ENCODE measurements at places on chromosomes 4 and X.

GRCh38 chrX:39577206-39577984 lies 520.4 kb downstream of the BCOR start:
- DNase-seq, result no peak

GRCh38 chrX:101257448-101258258 lies 33.5 kb downstream of the TAF7L start:
- no peak for DNase-seq

DNA sequence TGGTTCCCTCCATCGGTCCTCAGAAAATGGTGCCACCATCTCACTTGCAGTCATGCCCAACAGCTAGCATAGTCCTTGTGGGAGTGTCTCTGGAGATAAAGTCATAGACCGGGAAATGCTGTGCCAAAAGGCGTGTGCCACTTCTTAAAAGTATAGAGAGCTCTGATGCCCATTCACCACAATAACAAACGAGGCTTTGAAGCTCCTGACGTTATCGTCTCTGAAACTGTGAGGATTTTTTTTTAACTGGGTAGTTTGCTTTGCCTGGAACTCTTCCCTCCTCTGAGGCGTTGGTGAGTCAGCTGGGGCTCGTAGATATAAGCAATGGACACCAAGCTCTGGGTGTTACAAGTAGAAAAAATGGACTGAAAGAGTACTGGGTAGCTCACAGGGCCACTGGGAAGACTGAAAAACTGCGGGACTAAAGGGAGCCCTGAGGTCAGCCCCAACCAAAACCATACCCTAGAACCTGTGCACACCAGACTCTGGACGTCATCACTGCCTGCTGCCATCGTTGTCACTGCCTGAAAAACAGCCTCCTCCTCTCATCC lies 89.4 kb upstream of the TRIM2 start:
- DNase-seq, result no peak

DNA sequence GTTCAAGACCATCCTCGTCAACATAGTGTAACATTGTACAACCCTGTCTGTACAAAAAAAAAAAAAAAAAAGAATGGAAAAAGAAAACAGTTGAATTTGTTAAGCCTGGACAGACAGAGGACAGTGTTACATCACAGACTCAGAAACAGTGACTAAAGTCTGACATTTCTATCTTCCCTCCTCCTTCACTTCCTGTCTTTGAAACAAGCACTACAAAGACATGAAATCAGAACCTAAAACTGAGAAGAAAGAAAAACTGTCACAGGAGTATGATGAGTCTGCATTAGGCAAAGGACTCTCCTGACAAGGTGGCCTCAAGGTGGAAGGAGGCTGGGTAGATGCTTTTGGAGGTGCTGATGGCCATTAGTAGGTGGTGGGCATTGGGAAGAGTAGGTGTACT lies 126.7 kb downstream of the RBM47 start:
- DNase-seq, result no peak

DNA sequence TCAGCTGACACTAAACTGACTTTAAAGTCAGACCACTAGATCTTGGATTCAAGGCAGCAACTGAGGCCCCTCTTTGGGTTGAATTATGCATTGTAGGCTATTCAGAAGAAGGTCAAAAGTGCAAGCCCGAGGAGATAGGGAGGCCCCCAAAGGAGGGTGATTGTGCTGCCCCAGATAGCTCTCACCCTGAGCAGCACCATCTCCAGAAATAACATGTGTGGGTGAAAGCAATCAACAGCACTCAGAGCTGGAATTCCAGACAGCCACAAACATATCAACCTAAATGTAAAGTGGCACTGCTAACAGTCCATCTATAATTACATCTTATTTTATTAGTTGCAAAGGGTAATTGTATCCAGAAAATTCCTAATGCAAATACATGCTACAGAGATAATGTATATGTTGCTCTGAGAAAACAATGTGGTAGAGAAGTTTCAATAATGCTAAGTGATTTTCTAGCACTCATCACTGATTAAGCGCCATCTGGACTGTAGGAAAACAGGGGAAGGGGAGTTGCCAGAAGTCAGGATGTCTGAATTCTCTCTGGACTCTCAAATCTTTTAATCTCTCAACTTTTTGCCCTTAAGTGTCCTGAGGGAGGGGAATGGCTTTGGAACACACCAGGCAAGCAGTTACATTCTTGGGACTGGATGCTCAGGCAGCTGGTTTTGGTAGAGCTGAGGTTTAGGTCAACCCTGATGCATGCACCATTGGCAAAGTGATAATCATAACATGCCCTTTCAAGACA lies 61.8 kb upstream of the SFRP2 start:
- no peak for DNase-seq

GRCh38 chr4:8123389-8123788 lies 35.2 kb downstream of the ABLIM2 start:
- no peak for DNase-seq

GRCh38 chr4:26682436-26682835 lies 98.6 kb downstream of the TBC1D19 start:
- no peak for DNase-seq

DNA sequence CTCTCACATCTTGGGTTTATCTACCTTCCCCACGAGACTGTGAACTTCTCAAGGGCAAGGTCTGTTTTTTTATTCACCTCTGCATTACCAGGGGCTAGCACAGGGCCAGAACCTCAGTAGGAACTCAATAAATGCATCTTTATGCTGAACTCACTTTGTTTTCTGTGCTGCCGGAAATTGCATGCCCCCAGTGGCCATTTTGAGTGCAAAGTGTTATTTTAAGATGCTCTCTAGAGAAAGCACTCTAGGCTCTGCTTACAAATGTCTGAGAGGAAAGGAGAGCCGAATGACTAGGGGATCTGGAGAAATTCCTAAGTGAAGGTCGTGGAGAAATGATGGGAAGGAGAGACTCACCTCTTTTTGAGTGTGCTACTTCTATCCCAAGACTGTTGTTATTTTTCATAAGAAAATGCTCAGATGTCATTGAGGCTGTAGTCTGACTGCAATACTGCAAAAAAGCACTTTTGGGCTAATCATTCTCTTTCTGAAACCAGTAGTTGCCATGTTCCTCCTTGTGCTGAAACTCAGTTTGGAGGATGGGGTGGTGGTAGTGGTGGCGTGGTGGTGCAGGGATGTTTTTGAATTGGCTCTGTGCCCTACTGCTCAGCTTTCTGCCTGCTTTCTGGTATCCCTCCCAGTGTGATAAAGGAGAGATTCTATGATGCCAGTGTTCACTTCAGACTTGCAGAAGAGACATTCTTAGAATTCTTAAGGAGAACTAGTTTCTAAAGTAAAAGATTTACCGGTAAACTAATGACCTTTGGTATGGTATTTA lies 41.3 kb downstream of the DOCK11 start:
- DNase-seq, result peak; percentile 26

- DNase-seq, result no peak
Measured at GRCh38 chrX:123236859-123237258, 52.8 kb downstream of the GRIA3 start.

- DNase-seq, result no peak
Measured at GRCh38 chr4:140331245-140331644, 42.2 kb upstream of the SCOC start.

- no peak for DNase-seq
Measured at GRCh38 chr4:136412708-136413107, 1119.6 kb downstream of the PCDH18 start.

DNA sequence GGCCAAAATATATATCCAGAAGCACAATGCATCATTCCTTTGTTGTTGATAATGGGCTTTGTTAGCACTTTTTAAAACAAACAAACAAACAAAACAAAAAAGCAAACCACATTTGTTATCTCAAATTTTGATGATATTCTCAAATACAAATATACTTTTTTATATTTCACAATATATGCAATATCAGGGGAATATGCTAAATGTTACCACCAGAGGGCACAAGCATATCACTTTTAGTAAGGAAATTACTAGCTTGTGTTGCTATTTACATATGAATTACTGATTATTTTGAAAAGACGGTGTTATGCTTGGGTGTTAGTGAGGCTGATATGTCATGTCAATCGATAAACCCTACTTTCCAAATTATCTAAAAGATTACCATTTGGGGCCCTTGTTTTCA lies 29.1 kb downstream of the RIPPLY1 start:
- no peak for DNase-seq

GRCh38 chrX:153875391-153876111 lies 10.4 kb downstream of the L1CAM start:
- peak; percentile 32 for DNase-seq

Measured in globus pallidus (tissue), 1 donor.